Purkinje cell (primary cell): ENCODE measurements at places on chromosomes 3 and 15. TPM values are rescaled to one million over a fixed set of nuclear protein-coding genes. Genes with fewer than 3 reads are reported as not detected.

Gene FBXO40
- 0.84 and 1.2 TPM in 2 replicates for polyA plus RNA-seq

Gene NEK4
- polyA plus RNA-seq, result 3.9 and 8.5 TPM in 2 replicates

Gene TMIE
- polyA plus RNA-seq, result 0.13 and 0.42 TPM in 2 replicates

Gene MYL3
- polyA plus RNA-seq, result 0.27 TPM in 1 of 2 replicates, not detected in the other

Gene SHC4
- 0.06 and 2.9 TPM in 2 replicates for polyA plus RNA-seq

Gene SYNM
- polyA plus RNA-seq, result 5.0 and 8.4 TPM in 2 replicates

Gene SUSD5
- polyA plus RNA-seq, result 0.62 and 0.97 TPM in 2 replicates

Gene GOLGA6L9
- 1.4 and 2.7 TPM in 2 replicates for polyA plus RNA-seq

Gene IMPG2
- 0.05 and 0.27 TPM in 2 replicates for polyA plus RNA-seq
